ENCODE measurements at places on chromosomes 6 and 20.

GRCh38 chr20:60113771-60114170 lies 155.5 kb downstream of the CDH26 start:
- no peak for DNase-seq

DNA sequence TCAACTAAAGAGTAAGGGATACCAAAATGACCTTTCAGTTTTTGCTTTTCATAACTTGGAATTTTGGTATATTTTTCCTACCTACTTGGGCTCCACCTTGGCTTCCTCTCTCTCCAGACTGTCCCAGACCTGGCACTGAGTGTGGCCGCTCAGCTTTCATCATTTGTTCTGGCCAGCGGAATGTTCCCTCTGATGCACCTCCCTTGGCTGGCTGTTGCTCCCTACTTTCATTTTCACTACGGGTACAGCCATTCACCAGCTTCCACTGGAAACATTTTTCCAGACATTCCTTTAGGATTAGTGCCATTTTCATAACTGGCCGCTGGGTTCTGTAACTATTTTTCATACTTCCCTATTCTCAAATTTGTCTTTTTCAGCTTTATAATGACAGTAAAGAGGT lies 487.4 kb downstream of the TENT5A start:
- DNase-seq = no peak

DNA sequence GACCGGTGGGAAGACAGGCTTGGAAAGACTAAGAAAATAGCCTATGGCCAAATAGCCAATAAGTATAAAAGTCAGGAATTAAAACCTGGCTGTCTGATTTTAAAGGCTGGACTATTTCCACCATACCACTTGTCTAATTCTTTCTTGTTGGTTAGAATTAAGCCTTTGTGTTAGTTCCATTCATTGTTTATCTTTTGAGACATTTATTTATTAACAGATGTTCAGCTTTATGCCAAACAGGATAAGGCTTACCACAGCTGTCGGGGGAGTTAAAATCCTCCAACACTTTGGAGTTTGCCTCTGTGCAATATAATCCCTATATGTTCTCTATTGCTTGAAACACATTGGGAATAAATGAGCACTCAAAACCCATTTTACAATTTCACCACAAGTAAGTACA lies 208.3 kb downstream of the TMEM200A start:
- no peak for DNase-seq

- DNase-seq = no peak
These were observed 156.3 kb upstream of the RNF24 start for GRCh38 chr20:4171538-4172116.

- DNase-seq = no peak
These were observed 22.6 kb downstream of the FOXP4 start for GRCh38 chr6:41568585-41569384.

DNA sequence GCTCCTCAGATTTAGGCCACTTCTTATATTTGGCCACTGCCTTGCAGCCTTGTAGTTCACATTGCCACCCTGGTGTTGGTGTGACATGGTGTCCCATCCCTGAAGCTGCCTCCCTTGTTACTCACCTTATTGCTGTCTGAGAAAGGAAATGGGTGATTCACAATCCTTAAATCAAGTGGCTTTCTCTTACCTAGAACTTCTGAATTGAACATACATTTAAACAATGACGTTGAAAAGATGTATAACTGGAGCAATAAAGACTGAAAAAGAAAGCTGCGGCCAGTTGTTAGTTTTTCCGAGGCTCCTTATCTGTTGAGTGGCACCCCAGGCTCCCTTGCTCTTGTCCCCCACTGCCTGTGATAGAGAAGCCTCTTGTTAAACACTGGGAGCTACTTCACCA lies 28.8 kb upstream of the GNRH2 start:
- DNase-seq = no peak

All from activated CD8-positive, alpha-beta memory T cell treated with anti-CD3 and anti-CD28 coated beads for 1 hour (primary cell).